CD4-positive, alpha-beta T cell treated with Interleukin-4 for 4 hours (primary cell): ENCODE measurements at places on chromosomes 5 and 9.

DNA sequence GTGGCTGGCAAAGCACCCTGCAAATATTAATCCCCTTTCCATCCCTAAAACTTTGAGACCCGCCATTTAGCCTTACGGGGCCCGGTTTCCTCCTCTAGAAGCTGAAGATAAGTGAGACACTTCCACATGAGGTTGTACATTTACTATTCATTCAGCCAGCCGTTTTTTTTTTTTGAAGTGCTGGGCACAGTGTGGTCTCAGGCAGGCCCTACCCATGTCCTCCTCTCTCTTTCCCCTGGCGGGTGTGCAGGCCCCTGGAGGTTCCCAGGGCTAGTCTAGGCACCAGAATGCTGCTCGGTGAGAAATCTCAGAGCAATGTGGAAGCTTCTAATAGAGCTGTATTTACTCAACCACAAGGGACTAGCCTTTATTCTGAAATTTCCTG lies 107.4 kb upstream of the LARP1 start:
- no peak for DNase-seq

DNA sequence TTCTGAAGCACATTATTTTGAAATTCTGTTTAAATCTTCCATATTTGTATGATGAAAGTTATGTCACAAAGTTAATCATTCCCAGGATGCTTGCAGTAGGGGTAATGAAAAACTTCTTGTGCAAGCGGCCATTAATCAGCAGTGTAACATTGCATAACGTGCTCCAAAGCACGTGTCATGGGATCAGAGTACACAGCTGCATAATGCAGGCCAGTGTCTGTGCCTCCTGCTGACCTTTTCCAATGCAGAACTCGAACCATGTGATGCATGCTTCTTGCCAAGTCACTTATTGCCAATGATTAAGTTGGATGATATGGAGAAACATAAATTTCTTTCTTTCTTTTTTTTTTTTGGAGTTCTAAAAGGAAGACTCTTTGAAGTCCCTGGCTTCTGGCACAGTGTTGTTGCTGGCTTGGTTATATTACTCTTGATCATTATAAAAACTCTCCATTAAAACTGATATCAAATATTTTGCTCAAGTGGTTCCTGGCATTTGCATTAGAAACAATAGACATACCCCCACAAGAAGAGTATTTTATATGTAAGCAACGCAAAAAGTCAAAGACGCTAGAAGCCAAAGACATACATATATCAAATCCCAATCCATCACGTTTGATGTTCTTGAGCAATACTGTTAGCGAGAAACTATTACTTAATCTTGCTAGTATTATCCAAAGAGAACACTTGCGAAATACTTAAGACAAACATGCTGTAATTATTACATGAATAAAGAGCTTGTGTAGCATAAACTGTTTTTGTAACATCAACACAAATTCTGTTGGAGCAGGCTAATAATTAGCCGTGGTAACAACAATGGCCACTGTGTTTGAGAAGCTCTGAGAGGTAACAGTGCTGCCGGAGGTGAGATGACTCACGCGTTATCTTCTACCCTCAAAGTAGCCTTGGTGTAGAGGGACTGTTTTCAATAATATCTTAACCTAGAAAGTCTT lies 164.2 kb downstream of the AUH start:
- DNase-seq: no peak

DNA sequence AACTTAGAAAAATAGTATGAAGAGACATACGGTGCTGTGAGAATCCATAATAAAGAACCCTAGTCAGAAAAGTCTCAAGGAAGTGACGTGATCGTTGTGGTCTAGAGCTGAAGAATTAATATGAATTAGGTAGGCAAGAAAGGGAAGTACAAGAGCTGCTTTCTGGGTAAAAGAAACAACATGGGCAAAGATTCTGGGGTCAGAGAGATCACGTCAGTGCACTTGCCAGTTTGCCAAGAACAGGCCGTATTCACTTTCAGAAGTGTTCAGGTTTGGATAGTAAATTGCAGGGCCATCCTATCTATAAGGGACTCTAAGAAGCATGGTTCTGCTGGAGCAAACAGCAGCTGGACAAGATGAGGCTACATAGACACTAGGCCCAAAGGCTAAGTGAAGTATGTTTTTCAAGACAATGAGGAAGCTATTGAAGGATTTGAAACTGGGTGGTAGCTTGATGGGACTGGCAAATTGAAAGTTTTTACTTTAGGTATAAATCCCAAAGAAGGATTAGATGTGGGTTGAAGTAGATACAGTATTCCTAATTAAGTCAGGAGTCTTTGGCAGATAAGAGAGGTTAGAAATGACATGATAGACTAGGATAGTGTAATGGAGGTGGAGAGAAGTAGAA lies 4.8 kb upstream of the CHD1 start:
- DNase-seq: peak; percentile 72

GRCh38 chr5:55903121-55903701 lies 52.1 kb downstream of the IL31RA start:
- DNase-seq: peak; percentile 77

DNA sequence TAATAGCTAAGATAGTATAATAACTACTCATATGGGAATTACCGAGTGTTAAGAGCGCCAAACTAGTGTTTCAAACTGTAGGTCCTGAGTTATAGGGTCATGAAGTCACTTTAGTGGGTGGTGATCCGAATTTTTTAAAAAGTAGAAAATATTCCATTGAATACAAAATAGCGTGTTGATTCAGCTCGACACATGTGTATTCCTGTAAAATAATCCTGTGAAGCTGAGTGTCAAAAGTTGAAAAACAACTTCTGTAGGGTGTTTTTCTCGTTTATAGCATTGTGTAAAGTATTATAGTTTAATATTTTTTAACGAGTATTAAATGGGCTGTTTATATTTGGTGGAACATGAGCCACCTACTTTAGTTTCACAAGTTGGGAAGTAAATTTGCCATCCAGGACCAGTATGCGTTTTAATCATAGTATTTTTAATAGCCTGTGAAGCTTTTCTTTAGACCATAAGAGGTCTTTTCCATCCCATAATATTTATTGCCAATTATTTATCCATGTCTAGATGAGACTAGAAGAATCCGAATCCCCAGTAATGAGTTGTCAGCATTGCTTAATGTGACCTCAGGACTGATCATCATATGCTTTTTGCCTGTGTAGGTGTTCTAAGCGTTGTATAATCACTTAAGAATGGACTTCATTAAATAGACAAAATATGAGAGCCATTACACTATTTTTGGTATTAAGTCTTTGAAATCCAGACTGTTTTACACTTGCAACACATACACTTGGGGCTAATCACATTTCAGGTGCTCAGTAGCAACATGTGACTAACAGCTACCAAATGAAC lies 84.1 kb downstream of the PTPDC1 start:
- no peak for DNase-seq

DNA sequence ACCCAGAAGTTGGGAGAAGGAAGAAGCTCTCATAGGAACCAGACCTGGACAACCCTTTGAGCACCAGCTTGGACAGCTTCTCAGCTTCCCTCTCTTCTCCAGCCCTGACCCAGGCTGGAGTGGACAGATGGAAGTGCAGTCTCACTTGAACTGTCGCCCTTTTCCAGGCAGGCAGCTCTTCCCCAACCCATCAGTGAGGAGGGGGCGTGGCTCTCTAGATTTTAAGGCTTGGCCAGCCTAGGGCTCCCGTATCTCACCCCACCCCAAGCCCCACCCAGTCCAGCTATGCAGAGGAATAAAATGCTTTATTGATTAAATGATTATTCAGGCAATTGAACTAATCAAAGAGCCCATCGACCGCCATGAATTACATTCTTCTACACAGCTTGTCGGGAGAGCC lies 2.2 kb downstream of the PAX5 start:
- no peak for DNase-seq

GRCh38 chr5:32277798-32278197 lies 34.9 kb downstream of the MTMR12 start:
- no peak for DNase-seq

DNA sequence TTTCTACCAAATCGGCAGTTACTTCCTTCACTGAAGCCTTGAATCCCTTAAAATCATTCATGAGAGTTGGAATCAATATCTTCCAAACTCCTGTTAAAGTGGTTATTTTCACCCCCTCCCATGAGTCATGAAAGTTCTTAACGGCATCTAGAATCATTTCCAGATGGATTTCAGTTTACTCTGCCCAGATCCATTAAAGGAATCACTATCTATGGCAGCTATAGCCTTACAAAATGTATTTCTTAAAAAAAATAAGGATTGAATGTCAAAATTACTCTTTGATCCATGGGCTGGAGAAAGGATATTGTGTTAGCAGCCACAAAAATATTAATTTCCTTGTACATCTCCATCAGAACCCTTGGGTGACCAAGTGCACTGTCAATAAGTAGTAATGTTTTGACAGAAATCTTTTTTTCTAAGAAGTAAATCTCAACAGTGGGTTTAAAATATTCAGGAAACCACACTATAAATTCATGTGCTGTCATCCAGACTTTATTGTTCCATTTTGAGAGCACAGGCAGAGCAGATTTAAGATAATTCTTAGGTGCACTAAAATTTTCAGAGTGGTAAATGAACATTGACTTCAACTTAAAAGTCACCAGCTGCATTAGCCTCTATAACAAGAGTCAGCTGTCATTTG lies 767.7 kb downstream of the DTWD2 start:
- no peak for DNase-seq
